Activated T-cell treated with anti-CD3 and anti-CD28 coated beads, Interleukin-2, amount 50 U/mL, for 1 hour (primary cell): ENCODE measurements at places on chromosomes 6 and 20.

- DNase-seq = no peak
These were observed 151.2 kb upstream of the BMP5 start for GRCh38 chr6:56026455-56027180.

DNA sequence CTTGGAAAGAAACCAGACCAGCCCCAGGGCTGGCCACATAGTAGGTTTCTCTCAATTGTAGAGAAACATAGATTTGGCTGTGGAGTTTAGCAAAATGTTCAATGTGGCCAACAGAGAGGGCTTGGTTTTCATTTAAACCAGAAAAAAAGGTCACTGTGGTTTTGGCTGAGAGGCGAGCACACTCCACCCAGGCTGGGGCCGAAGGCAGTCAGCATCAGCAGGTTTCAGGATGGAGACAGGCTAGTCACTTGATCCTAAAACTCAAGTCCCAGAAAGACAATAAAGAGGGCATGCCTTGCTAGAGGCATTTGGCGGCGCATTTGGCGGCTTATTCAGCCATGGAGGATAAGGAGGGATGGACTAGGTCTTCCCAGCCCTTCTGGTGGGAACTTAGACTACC lies 73.1 kb downstream of the PRND start:
- no peak for DNase-seq

DNA sequence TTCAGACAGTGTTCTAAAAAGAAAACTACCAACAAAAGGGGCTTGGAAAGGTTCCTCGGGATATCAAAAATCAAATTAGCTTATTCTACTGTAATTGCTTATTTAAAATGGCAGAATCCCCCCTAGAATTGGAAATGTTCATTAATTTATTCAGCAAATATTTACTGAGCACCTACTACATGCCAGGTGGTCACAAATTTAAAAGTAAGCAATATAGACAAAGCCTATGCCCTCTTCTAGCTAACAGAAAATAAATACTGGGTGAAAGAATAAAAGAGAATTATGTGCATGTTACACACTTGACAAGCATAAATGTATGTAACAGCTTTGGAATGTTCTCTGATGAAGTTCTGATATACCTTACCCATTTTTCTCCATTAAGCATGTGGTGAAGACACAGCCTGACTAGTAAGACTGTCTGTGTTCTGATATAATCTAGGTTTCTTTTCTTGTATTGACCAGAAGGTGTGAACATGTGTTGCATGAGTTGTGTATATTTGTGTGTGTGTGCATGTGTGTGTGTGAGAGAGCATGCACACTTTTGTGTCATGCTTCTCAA lies 606.7 kb upstream of the CITED2 start:
- no peak for DNase-seq

DNA sequence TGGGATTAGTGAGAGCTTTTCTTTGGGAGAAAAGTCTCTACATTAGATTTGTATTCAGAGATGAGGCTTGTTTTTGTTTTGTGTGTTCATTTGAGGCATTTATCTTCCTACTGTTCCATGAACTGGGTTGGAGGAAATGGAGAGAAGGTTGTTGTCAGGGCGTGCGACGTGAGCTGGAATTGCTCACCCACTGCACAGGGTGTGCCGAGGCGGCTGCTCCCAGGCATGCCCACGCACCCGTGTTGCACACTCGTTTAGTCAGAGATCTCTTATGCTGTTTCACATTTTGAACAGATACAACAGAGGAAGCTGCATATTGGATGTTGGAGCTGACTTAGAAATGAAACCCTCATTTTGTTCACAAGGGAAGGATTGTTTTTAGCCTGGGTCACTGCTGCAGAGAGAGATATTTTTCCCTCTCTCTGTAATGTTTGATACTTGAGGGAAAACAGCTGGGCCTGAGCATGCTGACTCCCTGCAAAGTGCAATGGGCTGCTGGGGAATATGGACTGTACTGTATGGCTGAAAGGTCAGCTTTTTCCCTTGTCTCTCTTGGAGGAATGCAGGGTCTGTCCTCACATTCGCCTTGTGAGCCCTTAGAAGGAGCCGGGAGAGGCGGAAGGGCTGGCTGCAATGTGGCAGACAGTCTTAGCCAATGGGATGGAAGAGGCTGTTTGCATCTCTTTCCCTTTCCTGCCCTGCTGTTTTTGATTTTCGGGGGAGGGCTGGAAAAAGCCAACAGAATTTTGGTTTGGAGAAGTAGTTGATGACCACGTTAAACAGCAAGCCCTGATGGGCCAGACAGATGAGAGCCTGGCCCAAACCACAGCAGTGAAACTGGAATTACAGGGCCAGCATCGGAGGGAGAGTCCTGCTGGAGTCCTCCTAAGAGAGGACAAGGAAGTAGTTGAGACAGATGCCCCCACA lies 170.8 kb downstream of the SASH1 start:
- DNase-seq = no peak

DNA sequence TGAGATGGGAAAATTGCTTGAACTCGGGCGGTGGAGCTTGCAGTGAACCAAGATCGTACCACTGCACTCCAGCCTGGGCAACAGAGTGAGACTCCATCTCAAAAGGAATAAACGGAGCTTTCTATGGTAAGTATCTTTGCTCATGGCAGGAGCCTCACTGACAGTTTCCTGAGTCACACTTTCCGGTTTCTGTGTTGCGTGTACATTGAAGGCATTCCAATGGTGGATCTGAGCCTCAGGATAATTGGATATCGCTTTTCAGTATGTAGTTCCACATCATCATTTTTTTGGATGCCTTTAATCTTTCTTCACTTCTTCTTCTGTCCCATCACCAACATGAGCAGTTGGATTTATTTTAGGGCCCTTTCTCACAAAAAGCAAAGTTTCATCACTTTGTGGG lies 28.6 kb upstream of the GTSF1L start:
- DNase-seq = no peak

GRCh38 chr6:57085471-57085870 lies 4.5 kb upstream of the ZNF451 start:
- DNase-seq = no peak

DNA sequence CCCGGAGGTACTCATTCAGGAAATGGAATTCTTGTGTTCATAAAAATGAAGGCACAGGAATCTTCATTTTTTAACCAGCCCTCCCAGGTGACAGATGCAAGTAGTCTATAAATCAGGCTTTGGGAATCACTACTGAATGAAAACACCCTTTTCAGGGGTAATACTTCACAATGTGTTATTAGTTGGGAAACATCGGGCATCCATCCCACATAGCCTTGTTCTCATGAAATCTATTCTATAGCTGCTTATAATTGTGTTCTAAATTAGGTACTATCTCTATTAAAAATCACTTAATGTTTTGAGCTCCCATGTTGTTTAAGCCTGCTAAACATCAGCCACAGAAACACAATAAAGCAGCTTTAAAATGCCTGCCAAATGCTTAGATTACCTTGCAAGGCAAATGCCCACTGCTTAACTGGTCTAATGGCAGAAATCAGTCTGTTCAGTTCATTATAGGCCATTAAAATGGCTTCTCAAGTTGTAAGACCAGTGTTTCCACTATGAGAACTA lies 94.9 kb downstream of the L3MBTL3 start:
- no peak for DNase-seq

- no peak for DNase-seq
These were observed 7.8 kb downstream of the TSPYL4 start for GRCh38 chr6:116246089-116246488.

GRCh38 chr6:25747477-25747876 lies 7.1 kb upstream of the SLC17A4 start:
- no peak for DNase-seq

DNA sequence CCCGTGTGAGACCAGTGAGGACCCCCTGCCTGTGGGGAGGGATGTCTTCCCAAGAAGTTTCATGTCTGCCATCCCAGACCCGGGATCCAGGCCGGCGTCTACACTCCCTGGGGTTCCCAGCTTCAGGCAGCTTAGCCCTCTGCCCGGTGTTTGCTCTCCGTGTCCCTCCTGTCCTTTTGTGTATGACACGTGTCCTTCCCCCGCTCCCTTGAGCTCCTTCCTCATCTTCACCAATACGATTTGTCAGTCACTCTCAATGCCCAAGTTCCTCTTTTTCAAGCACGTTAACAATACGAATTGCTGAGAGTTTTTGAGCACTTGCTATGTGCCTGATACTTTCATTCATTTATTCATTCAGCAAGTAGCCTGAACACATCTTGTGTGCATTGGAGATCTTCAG lies 115.6 kb upstream of the PTPN1 start:
- DNase-seq = no peak

- no peak for DNase-seq
These were observed 40.3 kb upstream of the SMIM29 start for GRCh38 chr6:34289137-34289536.

- no peak for DNase-seq
These were observed 123.1 kb downstream of the VEGFA start for GRCh38 chr6:43893073-43893472.

DNA sequence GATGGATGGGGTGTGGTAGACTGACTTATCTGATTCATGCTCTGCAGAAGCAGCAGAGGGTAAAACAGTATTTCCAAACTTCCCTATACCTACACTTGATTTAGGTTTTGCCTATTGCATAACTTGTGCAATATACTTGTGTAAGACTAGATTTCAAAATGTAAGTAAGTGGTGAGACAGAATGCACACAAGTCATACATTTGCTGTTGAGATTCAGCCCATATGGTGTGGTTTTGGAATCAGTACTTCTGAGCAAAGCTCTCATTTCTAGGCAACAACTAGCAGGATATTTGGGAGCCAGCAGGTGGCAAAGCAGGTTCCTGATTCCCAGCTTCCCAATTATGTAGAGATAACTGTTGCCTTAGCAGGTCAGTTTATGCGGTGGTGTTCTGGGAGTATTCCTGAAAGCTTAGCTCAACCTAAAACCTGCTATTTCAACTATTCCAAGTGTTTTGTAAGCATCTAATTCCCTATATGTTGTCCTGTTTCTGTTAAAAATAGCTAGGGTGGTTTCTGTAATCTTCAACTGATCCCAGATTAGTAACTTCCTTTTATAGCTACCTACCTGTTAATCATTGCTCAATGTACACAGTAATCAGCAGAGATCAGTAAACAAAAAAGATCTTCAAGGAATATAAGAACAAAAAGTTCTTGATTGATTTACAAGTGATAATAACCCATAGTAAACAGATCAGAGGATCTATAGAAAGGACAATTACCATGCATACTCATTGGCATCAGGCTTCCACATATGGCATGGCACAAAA lies 8.5 kb upstream of the FABP7 start:
- no peak for DNase-seq

DNA sequence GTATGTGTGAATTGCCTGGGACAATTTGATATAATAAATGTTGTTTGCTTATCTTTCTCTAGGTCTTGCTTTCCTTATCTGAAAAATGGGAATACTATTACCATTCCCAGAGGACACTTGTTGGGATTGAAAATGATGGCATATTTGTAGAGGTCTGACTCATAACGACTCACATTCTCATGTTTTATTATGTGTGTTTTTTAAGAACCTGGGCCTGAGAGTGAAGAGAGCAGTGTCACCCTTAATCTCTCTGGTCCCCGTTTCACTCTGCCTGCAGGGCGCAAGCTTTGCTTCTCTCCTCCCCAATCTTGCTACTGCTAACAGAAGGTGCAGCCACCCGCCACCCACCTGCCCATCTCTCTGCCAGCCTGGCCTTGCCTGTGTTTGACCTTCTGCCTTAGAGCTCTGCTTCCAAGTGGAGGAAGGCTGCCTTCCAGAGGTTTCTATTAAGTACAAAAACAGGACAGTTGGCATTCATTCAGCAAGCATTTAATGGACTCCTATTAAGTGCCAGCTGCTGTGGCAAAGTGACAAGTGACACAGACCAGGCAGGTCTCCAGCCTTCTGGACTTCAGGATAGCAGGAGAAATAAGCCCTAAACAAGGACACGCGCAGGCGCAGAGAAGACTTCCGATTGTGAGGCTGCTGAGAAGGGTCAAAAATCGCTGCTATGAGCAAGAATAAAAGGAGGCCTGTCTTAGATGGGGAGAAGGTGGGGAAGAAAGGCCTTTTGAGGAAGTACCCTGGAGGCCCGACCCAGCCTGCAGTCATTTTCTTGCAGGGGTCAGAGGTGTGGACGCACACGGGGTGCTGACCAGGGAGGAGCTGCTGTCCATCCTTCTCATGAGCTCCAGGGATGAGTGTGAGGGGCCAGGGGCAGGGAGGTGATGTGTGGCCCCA lies 112.5 kb downstream of the JPH2 start:
- no peak for DNase-seq

GRCh38 chr20:57716202-57716601 lies 6.4 kb upstream of the PMEPA1 start:
- DNase-seq = no peak

DNA sequence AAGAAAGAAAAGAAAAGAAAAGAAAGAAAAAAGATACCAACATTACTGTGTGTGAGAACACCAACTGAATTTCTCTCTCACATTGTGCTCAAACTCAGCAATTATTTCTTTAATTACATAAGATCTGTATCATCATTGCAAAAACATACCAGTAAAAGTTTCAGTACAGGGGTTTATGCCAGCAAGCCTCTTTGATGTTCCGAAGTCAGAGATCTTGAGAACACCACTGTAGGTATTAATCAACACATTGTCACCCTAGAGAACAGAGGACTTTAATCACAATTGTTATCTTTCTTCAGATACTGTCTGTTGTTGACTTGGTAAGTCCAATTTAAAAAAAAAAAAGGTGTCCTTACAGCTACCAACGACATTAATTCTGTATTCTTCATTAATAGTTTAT lies 60.9 kb upstream of the MAP7 start:
- no peak for DNase-seq

- no peak for DNase-seq
These were observed 20.5 kb downstream of the EPB41L1 start for GRCh38 chr20:36175016-36175415.

DNA sequence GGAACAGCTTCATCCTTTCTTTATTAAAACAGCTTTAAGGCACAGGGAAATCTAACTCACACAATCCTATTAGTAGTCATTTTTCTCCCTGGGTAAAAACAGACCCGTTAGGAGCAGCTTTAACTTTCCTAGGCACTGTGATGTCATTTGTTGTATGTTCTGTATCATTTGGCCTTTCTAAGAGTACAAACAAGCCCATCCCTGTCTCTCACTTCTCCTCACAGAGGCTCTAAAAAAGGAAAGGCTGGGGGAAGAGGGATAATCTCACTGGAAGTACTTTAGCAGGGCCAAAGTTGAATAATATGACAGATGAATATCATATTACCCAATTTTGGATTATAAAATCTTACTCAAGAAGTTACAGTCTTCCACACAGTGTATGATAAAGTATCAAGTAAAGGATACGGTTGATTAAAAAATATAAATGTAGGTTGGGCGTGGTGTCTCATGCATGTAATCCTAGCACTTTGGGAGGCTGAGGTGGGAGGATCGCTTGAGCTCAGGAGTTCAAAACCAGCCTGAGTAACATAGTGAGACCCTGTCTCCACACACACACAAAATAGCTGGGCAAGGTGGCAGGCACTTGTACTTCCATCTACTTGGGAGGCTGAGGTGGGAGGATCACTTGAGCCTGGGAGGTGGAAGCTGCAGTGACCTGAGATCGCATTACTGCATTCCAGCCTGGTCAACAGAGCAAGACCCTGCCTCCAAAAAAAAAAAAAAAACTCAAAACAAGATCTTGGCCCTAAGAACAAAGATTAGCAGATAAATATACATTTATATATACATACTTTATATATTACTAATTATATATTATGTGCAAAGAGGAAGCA lies 7.9 kb downstream of the NUDT3 start:
- no peak for DNase-seq
